ENCODE measurements at places on chromosomes 7 and 10. TPM values are rescaled to one million over a fixed set of nuclear protein-coding genes. Genes with fewer than 3 reads are reported as not detected.

Gene LIPK
- not detected for total RNA-seq

Gene GHRHR
- not detected for total RNA-seq

Gene BAZ1B
- total RNA-seq, result 62.4 TPM

Gene GARIN1A
- 0.82 TPM for total RNA-seq

Gene GPR146
- 0.82 TPM for total RNA-seq

Gene TRIM73
- 2.9 TPM for total RNA-seq

Gene MUC3A
- total RNA-seq, result under 0.01 TPM

Gene GPR141
- total RNA-seq, result not detected

Gene PGAM2
- total RNA-seq, result 4.5 TPM

DNA sequence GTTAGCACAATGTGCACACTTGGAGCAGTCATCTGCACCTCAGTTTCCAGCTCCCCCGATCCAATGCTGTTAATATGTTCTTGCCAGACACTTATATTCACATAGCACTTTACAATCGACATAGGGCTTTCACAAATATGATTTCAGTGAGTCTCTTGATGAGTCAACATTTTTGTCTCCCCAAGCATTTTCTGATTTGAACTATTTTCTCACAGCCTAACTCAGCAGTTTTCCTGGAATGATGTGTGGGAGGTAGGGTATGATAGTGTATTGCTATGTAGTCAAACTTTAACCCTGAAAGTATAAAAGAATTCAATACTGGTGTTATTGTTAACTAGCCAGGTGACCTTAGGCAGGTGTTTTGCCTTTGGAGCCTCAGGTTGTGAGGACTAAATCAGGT, 82.5 kb upstream of the LRGUK start:
- no peak for DNase-seq

DNA sequence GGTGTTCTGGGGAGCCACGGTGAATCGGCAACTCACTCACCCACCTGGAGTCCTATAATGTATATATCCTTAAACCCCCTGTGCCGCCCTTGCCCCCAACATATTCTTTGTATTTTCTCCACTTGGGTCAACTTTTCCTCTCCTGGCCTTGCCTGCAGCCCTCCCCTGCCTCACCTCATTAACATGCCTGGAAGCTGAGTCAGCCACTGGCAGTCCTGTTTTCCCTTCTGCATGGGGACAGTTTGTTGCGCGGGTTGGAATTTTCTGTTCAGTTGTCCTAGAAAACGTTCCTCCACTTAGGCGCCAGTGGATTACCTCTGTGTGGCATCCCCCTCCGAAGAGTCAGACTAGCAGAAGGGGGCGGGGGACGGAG, 97.4 kb downstream of the C10orf105 start:
- no peak for DNase-seq

DNA sequence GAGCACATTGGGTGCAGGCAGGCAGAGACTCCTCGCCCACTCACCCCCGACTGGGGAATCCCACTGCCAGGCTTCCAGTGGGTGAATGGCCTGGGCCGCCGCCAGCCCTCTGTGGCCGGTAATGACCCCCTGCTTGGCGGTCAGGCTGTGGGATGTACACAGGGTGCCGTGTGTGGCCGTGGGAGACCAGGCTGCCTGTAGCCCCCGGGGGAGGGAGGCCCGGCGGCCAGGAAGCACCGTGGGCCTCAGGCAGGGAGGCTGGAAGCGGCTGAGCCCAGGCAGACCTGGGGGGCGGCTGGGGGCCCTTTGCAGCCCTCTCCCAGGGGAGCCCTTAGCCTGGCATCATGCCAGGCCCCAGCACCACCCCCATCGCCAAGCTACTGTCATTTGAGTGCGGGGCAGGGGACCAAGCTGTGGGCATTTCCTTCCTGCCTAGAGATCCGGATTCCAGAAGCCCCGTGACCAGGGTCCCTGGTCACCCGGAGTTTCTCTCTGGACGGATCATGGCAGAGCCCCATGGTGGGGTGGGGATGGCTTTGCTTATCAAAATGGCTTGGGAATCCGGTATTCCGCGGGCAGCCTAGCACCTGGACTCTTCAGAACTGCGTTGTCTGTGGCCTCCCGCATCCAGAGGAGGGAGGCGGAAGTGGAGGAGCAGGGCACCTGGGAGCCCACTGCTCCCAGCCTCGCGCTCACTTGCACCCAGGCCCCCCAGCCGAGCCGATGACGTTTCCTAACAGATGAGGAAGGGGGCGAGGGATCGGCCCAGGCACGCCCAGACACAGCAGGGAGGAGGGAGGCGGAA, 1.1 kb downstream of the TTYH3 start:
- DNase-seq, result no peak

GRCh38 chr7:106031300-106032035, 68.4 kb downstream of the CDHR3 start:
- no peak for DNase-seq

- no peak for DNase-seq
These were observed 65.3 kb downstream of the CUZD1 start for GRCh38 chr10:122780391-122780790.

- no peak for DNase-seq
These were observed 184.5 kb upstream of the DKK1 start for GRCh38 chr10:52129410-52130178.

GRCh38 chr10:35614312-35614711, 9.2 kb downstream of the GJD4 start:
- DNase-seq, result no peak

All from frontal cortex (tissue), 4 donors.